Right lobe of liver (tissue), 6 donors: ENCODE measurements at places on chromosomes 1 and 21. TPM values are rescaled to one million over a fixed set of nuclear protein-coding genes. Genes with fewer than 3 reads are reported as not detected.

DNA sequence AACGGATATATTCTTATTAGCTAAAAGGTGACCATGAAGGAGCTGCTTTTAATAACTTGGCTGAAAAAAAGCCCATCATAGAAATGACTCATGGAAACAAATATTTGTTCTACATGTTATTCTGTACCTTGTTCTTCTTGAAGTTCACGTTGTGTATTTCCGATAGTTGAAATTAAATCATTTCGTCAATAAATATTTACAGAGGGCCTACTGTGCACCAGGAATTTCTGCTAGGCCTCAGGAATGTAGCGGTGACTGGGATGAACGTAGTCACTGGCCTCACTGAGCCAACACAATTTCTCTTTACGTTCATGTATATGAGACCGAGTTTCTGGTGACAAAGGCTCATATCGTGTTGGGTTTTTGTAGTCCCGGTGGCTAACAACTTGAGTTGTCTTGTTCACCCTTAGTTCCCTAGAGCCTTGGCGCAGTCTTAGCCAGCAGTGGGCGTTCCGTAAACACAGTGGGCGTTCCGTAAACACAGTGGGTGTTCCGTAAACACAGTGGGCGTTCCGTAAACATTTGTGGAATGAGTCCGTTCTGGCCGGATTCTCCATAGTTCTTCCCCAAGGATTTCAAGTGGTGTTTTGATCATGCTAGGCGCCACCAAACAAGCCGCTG lies 53.2 kb upstream of the VAMP3 start:
- H3K4me1 ChIP-seq, result no peaks in the 10 kb centered on the region
- H3K27me3 ChIP-seq, result no peaks in the 10 kb centered on the region
- H3K4me3 ChIP-seq, result no peak overlapping the region

- H3K27me3 ChIP-seq, result no peaks in the 10 kb centered on the region
- no peak for DNase-seq
- no peaks in the 10 kb centered on the region for H3K36me3 ChIP-seq
- no peak overlapping the region for H3K4me3 ChIP-seq
Measured at GRCh38 chr1:241391926-241392710, 35.1 kb upstream of the RGS7 start.

DNA sequence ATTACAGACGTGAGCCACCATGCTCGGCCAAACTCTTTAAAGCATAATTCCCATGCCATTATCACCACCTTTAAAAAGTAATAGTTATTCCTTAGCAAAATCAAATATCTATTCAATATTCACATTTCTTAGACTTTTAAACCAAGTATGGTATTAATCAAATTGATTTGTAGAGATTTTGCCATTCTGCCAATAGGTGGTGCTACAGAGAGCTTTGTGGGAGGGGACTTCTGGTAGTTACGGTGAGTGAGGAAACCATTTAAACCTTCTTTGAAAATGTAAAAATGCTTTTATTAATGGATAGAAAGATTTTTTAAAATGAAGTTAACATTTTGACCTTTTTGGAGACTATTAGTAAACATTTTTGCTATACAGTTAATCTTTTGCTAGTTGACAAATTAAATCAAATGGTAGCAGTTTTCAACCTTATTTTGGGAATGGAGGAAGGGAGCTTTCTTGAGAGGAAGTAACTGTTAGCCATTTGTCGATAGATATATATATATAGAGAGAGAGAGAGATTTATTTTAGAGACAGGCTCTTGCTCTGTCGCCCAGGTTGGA lies 19.3 kb downstream of the IARS2 start:
- H3K36me3 ChIP-seq, result no peaks in the 10 kb centered on the region
- no peaks in the 10 kb centered on the region for H3K4me1 ChIP-seq
- no peak overlapping the region for H3K27ac ChIP-seq
- H3K27me3 ChIP-seq, result no peaks in the 10 kb centered on the region
- no peak overlapping the region for H3K4me3 ChIP-seq

- no peak overlapping the region for H3K4me3 ChIP-seq
- H3K27me3 ChIP-seq, result no peaks in the 10 kb centered on the region
- H3K27ac ChIP-seq, result no peak overlapping the region
- DNase-seq, result no peak
- H3K4me1 ChIP-seq, result no peaks in the 10 kb centered on the region
Measured at GRCh38 chr1:200665861-200666260, 3.8 kb downstream of the DDX59 start.

The DNAI4 gene
- 0.80 TPM for total RNA-seq

DNA sequence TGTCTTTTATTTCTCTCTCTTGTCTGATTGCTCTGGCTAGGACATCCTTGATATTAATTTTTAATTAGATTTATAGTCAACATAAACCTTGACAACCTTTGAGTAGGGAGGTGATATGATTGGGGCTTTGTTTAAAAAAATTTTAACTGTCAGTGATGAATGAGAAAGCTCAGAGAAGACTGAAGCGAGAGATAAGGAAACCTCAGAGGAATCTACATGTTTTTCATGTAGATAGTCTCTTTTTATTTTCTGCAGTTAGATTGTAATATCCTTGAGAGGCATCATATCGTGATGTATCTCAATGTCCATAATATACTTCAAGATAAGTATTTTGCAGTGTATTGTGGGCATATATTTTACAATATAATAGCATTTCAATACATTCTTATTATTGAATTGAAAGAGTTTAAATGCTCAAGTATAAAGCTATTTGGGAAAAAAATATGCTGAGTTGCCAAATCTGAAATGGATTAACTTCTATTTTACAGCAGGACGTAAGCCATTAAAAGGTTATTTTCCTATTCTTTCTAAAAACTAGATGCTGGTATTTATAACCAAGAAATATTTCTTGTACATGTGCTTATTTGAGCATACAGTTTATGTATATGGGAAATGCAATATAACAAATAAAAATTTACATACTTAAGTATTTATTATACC lies 802.4 kb upstream of the ADGRL4 start:
- H3K27ac ChIP-seq, result no peak overlapping the region
- no peak for DNase-seq
- H3K4me1 ChIP-seq, result no peaks in the 10 kb centered on the region
- H3K27me3 ChIP-seq, result no peaks in the 10 kb centered on the region

GRCh38 chr1:170530972-170531757 lies 801 bp upstream of the GORAB start:
- DNase-seq, result no peak
- no peaks in the 10 kb centered on the region for H3K36me3 ChIP-seq
- peak overlapping the region; percentile 92 for H3K27ac ChIP-seq
- H3K4me1 ChIP-seq, result peaks cover 6% of the 10 kb centered on the region
- no peaks in the 10 kb centered on the region for H3K27me3 ChIP-seq

DNA sequence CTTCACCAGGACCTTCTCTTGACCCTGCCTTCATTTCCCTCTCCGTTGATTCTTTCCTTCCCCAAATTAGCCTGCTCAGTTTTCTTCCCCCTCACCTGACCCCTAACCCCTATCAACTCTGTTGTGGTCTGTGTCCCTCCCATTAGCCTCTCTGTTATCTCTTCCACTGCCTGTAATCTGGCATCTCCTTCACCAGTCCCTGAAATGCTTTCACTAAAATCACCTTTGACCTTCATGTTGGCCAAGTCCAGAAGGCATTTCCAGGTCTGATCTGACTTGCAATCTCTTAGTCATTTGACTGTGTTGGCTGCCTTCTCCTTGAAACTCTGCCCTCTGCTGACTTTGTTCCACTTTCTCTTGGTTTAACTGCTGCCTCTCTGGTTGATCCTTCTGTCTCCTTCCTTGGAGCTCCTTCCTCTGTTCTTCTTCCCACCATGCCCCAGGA lies 28.2 kb downstream of the ATP8B2 start:
- peak overlapping the region; percentile 59 for H3K27ac ChIP-seq
- no peaks in the 10 kb centered on the region for H3K36me3 ChIP-seq
- H3K27me3 ChIP-seq, result no peaks in the 10 kb centered on the region
- H3K4me3 ChIP-seq, result peak overlapping the region; percentile 28

DNA sequence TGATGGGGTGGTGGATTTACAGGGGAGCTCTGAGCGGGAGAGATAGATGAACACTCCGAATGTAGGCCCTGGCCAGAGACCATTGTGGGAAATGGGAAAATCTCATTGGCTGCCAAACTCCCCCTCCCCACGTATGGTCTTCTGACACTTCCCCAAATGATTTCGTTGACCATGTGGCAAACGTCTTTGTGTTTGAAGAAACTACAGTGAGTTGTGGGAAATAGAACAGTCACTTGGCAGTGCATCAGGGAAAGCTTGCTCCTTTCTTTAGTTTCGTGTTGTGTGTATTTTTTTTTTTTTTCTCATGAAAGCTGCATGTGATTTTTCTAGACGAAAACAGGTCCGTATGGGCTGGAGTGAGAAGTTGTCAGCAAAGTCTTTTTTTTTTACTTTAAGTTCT lies 25.0 kb upstream of the GRIK3 start:
- H3K27me3 ChIP-seq, result no peaks in the 10 kb centered on the region
- H3K4me3 ChIP-seq, result no peak overlapping the region

DNA sequence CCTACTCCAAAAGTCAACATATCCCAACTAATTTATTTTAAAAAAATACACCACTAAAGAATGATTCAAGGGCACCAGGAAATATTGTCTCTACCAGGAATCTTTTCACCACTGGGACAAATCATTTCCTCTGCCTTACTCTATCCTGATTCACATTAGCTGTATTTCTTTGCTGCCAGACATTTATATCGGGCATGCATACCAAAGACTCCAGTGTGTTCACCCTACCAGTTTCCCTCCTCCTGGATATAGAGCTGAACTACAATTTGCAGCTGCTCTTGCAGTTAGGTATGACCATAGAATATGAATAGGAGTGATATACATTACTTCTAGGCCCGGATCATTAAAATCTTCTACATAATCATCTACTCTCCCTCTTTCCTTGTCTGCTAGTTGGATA lies 7.6 kb downstream of the KCNJ6 start:
- H3K4me1 ChIP-seq, result no peaks in the 10 kb centered on the region
- no peak overlapping the region for H3K4me3 ChIP-seq
- no peak for DNase-seq
- no peaks in the 10 kb centered on the region for H3K27me3 ChIP-seq
- no peaks in the 10 kb centered on the region for H3K36me3 ChIP-seq

DNA sequence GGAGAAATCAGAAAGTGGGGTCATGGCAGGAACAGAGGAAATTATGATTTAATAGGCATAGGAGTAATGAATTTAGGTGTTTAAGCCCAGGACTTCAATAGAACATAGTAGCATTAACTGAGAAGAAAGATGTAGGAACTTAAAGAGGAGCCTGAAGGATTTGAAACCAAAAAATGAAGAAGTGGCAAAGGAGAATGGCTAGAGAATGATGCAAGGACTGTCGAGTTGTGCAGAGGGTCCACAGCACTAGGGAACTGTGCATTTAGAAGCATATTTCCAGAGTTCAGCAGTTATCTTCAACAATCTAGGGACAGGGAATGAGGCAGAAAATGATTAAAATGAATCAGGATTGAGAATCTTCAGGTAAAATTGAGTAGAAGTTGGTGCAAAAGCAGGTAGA lies 328.1 kb upstream of the LYPLAL1 start:
- H3K27me3 ChIP-seq, result no peaks in the 10 kb centered on the region
- no peak overlapping the region for H3K4me3 ChIP-seq
- H3K4me1 ChIP-seq, result no peaks in the 10 kb centered on the region
- no peak overlapping the region for H3K27ac ChIP-seq
- H3K36me3 ChIP-seq, result no peaks in the 10 kb centered on the region
